ENCODE measurements at places on chromosomes 1 and 21.

GRCh38 chr1:7447093-7447492 lies 324.0 kb upstream of the VAMP3 start:
- no peak for DNase-seq

- no peak for DNase-seq
Measured at GRCh38 chr1:78348496-78349284, 142.1 kb upstream of the PTGFR start.

- no peak for DNase-seq
Measured at GRCh38 chr1:17447501-17447992, 8.1 kb upstream of the RCC2 start.

GRCh38 chr1:172646653-172647052 lies 12.2 kb upstream of the FASLG start:
- DNase-seq, result no peak

DNA sequence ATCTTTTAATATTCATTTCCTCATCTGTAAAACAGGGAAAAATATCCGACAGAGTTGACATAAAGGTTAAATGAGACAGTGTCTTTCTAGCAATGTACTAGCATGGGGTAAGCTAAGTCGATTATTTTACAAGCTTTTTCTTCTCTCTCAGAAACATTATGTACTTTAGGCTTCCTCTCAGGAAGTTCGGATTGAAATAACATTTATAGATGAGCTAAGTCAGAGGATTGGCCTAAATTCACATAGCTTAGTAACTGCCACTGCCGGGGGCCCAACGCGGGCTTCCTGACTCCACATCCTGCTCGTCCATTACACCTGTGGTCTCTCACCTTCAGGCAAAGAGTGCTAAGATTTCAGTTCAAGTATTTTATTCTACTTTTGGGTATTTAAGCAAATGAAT lies 462.3 kb upstream of the NFIA start:
- DNase-seq, result no peak

GRCh38 chr1:53631622-53632310 lies 107.2 kb downstream of the GLIS1 start:
- no peak for DNase-seq

GRCh38 chr1:201637282-201638079 lies 98.6 kb downstream of the NAV1 start:
- DNase-seq, result peak; percentile 40

DNA sequence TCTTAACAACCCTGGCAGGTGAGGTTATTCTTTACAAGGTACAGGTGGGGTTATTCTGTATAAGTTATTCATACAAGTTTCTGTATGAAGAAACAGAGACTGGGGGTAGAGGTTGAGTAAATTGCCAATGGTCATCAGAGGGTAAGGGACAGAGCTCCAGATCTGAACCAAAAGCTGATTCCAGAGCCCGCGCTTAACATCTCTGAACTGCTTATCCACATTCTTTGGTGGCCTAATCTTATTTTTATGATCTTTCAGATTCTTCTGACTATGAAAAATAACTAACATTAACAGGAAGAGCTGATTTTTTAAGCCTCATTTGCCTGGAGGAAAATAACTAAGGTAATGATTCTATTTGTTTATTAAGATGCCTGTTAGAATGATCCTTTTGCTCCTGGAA lies 63.9 kb upstream of the BARHL2 start:
- DNase-seq, result no peak

DNA sequence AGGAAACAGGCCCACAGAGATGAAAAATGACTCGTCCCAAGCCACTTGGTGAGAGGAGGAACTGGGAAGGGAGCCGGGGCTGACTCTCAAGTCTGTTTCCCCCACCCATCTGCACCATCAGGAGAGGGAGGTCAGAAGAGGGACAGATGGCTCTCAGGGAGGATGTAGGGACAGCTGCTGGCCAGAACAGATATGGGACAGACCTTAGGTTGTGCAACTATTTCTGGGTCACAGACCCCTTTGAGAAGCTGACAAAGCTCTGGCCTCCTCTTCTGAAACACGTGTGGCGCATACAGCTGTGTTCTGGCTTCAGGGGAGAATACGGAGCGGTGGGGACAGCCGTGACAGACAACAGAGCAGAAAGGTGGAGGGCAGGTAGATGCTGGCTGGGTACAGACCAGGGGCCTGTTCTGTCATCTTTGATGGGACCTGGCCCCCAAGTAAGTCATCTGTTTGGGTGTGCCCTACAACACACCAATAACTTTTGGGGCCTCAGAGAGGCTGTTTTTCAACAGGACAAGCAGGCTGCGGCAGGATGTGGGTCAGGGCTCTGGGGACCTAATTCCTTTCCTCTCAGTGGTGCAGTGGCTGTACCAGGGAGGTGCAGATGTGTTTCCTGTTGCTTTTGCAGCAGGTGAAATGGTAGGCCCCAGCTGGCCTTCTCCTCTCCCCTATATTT lies 7.3 kb downstream of the SH3BGRL3 start:
- DNase-seq, result peak; percentile 24

DNA sequence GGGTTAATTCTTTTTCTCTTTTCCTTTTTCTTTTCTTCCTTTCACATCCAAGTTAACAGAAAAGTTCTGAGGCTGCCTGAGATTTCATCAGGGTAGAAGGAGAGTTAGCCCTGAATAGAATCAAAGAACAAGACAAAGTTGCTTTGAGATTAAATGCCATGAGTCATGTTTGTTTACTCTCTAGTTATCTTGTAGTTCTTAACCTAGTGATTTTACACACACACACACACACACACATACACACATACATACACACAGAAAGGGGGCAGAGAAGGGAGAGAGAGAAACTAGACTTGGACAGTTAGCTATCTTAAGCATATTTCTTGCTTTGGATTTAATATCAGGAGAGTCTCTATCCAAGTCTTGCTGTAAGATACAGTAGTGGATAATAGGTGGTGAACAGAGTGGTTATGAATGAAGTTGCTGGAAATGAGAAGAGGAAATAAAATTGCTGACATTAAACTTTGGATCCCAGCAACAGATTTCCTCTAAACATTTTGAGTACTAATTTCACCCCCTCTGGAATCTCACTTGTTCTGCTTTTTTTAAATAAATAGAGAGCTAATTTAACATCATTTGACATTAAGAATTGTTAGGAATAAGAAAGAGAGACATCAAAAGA lies 19.9 kb downstream of the PLA2G4A start:
- DNase-seq, result no peak
